ENCODE measurements at places on chromosomes 2 and 18.

GRCh38 chr2:212477571-212477970, 61.0 kb downstream of the ERBB4 start:
- DNase-seq: no peak

DNA sequence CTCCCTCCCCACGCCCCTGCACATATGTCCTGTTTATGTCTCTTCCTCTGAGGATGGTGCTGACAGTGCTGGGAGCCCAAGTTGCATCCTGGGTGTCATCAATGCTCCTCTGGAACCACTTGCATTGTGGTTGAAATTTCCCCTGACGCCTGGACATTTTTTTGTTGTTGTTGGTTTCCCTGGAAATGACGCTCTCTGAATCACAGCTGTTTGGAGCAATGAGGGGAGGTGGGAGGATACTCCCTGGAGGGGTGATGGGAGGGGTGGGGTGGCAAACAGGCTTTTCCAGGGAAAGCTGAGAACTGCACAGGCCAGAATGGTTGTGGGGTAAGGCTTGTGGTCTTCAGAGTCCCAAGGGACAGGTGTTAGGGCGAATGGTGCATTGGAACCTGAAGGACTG, 29.6 kb downstream of the CELF4 start:
- no peak for DNase-seq

GRCh38 chr18:59220164-59220783, 316 bp downstream of the GRP start:
- DNase-seq: no peak

GRCh38 chr2:137706786-137707613, 257.3 kb upstream of the HNMT start:
- peak; percentile 3 for DNase-seq

- DNase-seq: no peak
These were observed 158.3 kb downstream of the ANTXR1 start for GRCh38 chr2:69171116-69171896.

GRCh38 chr2:204664708-204665121, 119.4 kb downstream of the PARD3B start:
- no peak for DNase-seq

DNA sequence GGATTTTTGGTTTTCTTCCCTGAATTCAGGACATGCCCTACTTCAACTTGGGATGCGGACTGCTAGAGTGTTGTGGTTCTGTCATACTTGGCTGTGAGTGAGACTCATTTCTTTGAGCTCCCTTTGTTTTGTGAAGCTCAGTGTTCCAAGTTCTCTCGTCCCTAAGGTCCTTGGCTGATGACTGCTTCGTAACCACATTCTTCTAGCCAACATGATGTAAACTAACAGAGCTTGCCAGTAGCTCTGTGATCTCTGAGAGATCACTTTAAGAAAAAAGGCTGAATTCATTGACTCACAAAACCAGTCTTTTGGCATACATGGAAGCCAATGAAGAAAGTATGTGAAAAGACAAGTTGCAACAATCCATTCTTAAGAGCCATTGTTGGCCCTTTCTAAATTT, 96.9 kb upstream of the MSTN start:
- no peak for DNase-seq

- DNase-seq: no peak
These were observed 297.4 kb upstream of the GCFC2 start for GRCh38 chr2:76008001-76008702.

DNA sequence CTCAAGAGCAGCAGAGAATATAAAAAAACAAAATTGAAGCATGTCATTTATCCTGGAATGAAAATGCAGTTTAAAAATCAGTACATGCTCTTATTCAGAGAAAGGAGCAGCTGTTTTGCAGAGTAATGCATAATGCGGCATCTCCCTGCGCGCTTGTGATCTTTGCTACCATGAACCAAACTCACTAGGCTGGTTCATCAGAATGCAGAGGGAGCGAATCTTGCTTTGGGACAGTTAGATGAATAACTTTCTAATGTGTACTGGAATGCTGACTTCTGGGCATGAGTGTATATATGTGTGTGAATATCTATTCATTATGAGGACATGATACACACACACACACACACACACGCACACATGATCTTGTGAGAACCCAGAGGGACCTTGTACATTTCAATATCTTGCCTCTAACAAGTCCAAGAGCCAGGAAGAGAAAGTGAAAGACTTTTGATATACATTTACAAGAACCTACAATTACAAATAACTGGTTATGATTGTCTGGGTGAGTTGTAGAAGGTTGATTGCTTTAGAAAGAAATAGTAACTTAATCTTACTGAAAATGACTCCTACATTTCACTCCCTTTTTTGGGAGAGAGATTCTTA, 54.1 kb upstream of the THOC1 start:
- DNase-seq: no peak

GRCh38 chr2:141630407-141630930, 500.3 kb downstream of the LRP1B start:
- DNase-seq: no peak
